ENCODE measurements at places on chromosomes 1 and 21.

GRCh38 chr1:63906047-63906704, 132.4 kb downstream of the ROR1 start:
- no peak for DNase-seq

- no peak for DNase-seq
These were observed 34.1 kb downstream of the VTCN1 start for GRCh38 chr1:117176579-117176978.

DNA sequence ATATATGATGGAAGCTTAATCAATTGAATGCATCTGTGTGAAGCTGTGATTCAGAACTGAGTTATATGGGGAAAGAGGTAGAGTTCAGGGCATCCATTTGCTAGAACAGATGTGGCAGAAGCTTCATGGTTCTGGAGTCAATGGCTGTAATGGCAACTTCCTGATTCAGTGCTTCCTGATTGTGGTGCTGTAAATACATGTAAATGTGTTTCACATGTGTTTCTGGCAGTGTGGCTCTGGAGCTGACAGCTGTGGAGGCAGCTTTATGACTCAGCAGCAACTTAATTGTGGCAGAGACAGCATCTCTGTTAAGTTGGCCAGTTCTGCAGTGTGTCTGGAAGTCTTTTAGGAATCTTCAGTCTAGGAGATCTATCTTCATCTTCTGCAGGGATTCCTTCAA, 226.6 kb upstream of the ZRANB2 start:
- no peak for DNase-seq

GRCh38 chr1:203624341-203624712, 2.3 kb upstream of the ATP2B4 start:
- no peak for DNase-seq

- no peak for DNase-seq
These were observed 43.5 kb upstream of the NRDC start for GRCh38 chr1:51922040-51922439.

- no peak for DNase-seq
These were observed 20.1 kb downstream of the CFHR5 start for GRCh38 chr1:196997423-196997822.

DNA sequence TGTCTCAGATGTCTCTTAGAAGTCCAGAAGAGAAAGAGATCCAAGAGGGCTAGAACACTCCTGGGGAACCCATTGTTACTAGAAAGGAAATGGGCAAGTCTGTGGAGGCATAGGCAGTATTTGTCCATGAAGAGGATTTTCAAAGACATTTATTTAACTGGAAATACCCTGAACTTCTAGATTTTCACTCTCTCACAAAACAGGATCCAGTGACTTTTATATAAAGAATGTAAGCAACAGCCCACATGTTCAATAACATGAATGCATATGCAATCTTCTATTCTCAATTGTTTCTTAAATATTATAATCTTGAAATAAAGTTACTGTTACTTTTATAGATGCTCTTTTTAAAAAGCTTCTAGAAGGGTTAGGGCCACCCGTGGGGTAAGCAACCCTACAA, 53.4 kb downstream of the TBX15 start:
- DNase-seq: no peak

DNA sequence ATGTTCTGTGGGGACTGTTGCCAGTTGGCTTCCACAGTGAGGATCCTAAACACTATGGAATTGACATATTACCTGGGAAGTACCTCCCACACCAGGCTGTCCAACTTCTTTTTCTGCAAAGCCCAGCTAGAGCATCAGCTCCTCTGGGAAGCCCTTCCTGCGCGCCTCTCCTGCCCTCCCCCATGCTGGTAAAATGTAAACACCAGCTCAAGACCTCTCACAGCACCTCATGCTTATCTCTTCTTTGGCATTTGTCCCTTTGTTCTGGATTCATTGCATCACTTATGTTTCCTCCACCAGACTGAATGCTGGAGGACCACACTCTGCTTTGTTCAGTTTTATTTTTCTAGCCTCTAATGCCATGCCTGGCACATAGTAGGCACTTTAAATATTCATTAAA, 172.1 kb downstream of the HHAT start:
- no peak for DNase-seq

- DNase-seq: no peak
These were observed 38.2 kb downstream of the NTPCR start for GRCh38 chr1:232988572-232989040.

GRCh38 chr1:233252441-233252840, 43.1 kb downstream of the PCNX2 start:
- DNase-seq: no peak

DNA sequence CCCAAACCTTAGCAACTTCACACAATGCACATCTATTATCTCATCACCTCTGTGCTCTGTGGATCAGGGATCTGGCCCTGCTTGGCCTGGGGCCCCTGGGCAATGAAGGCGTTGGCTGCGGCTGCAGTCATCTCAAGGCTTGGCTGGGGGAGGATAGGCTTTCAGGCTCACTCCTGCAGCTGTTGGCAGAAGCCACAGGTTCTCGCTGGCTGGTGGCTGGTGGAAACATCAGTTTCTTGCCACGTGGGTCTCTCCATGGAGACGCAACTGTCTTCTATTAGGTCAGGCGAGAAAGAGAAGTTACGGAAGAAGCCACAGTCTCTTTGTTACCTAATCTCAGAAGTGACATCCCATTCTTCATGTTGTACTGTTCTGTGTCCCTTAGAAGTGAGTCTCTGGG, 3.6 kb upstream of the NPPA start:
- no peak for DNase-seq

- no peak for DNase-seq
These were observed 212.7 kb upstream of the FGGY start for GRCh38 chr1:59083946-59084865.

GRCh38 chr1:200296091-200296661, 113.7 kb downstream of the ZNF281 start:
- DNase-seq: no peak

DNA sequence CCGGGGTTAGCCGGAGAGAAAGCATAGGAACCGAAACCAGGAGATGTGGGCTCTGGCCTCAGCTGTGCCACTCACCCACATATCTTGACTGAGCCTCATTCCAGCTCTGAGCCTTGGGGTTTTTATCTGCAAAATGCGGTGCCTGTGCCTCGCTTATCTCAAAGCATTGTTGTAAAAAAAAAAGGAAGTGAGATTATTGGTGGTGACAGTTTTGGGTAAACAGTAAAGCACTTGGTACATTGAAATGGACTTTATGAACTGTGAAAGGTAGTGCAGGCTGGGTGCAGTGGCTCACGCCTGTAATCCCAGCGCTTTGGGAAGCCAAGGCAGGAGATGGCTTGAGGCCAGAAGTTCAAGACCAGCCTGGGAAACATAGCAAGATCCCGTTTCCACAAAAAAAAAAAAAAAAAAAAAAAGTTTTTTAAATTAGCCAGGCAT, 3.8 kb downstream of the PTAFR start:
- peak; percentile 32 for DNase-seq

GRCh38 chr1:64743954-64744491, 852 bp upstream of the RAVER2 start:
- no peak for DNase-seq

- DNase-seq: no peak
These were observed 121.1 kb downstream of the LACTBL1 start for GRCh38 chr1:22851517-22851916.

DNA sequence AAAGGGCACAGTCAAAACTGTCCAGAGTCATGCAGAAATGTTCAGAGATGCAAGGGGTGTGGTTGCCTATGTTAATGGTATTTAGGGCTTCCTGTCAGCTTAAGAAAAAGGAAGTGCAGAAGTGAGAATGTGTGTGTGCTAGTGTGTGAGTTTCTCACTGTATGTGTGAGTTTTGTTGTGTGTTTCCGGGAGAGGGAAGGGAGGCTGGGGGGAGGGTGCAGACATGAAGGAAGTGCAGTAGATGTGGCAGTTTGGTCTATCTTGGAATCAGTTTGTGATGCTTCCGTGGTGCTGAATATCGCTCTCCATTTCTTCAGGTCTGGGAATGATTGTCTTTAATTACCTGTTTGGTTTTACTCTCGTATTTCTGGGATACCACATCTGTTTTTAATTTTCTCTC, 16.5 kb upstream of the ATP6V1G3 start:
- peak; percentile 82 for DNase-seq

DNA sequence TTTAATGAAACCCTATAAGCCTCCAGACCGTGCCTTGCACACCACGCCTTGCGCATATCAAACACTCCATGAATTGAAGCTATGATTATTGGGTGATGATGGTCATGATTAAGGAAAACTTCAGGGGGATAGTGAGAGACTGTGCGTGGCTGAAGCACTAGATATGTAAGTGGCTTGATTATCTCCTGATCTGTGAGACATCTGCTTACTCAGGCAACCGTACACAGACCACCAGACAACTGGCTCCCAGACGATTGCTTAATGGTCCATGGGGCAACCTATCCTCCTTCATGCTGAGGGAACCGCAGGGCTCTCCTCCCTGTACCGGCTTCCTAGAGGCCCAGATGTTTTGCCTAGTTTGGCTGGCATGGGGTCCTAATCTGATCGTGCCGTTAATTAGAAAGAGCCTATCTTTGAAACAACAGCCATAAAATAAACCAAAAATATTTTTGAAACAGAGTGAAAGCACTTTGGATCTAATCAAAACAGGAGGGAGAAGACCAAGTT, 51.6 kb downstream of the IRF2BP2 start:
- DNase-seq: no peak

DNA sequence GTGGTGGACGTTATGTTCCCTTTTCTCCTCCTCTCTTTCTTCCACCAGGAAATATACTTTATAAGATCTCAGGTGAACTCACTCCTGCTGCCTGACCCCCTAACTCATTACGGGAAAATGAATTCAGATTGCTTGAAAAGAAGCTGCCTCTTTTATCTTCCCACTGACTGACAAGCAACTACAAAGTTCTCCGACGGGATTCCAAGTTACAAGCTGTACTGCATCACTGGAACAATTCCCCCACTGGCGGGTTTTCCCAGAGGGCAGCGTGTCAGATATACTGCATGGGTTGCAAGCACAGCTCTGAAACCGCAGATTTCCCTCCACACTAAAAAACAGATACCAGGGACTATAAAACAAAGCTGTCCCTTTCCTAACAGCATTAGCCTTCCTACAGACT, 390.6 kb downstream of the KCTD3 start:
- no peak for DNase-seq

GRCh38 chr1:5740865-5741860, 251.1 kb downstream of the NPHP4 start:
- DNase-seq: no peak

- no peak for DNase-seq
These were observed 17.5 kb upstream of the PRDM2 start for GRCh38 chr1:13682444-13682843.

DNA sequence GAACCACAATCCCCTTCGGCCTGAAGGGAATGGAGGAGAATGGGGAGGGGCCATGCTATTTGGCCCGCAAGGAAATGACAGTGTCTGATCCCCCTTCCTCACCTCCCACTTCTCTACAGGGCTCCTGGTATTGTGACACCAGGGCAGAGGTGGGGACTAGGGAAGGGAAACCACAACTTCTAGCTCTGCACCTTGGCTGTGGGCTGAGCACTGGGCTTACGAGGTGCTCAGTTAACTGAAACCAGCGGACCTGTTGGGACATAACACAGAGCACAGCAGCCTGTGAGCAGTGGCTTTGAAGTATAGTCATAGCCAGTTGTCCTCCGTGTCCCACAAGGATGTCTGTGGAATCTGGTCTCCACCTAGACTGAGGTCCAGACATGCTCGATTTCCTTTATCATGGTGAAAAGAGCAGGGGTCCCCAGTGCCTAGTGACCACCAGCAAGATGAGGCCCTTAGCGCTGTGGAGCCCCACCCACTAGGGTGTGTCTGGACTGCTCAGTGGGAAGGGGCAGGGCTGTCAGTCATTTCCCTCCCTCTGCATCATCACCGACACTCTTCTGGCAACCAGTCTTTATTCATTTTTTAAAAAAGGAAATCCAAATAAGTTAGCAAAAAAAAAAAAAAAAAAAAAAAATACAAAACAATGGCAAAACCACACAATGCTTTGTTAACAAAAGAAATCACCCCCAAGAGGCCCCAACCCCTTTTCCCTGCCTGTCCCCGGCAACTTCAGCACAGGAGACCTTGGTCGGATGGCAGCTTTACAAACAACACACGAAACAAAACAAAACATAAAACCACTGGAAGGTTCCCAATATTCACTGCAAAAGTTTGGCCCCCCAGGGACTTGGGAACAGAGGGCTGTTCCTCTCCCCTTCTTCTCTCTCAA, 3.0 kb downstream of the MYOG start:
- no peak for DNase-seq

DNA sequence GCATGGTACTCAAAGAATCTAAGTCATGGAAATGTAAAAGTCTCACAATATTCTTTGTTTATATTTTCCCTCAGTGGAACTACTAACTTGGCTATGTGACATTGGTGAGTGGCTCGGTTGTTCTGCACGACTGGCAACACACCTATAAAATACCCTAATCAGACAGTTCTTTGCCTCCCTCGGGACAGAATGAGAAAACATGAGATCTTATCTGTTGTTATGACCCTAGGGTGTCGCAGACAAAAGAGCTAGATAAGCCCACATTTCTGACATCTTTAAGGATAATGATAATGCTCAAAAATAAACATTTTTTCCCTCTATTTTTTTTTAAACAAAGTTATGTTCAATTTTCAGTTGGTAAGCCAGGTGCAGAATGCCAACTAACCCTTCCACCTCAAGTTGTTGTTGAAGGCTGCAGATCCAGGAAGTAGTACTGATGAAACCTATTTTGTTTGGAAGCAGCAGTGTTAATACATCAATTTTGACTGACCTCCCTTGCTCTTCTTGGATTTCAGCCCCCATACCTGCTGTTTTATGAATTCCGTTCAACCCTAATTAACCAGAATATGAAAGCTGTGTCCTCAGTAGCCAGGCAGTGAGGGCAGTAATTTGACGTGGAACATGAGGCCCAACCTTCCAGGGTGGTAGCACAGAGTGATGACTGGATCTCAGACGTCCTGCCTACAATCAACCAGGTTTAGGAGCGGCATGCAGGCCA, 108.7 kb upstream of the DUSP10 start:
- no peak for DNase-seq

DNA sequence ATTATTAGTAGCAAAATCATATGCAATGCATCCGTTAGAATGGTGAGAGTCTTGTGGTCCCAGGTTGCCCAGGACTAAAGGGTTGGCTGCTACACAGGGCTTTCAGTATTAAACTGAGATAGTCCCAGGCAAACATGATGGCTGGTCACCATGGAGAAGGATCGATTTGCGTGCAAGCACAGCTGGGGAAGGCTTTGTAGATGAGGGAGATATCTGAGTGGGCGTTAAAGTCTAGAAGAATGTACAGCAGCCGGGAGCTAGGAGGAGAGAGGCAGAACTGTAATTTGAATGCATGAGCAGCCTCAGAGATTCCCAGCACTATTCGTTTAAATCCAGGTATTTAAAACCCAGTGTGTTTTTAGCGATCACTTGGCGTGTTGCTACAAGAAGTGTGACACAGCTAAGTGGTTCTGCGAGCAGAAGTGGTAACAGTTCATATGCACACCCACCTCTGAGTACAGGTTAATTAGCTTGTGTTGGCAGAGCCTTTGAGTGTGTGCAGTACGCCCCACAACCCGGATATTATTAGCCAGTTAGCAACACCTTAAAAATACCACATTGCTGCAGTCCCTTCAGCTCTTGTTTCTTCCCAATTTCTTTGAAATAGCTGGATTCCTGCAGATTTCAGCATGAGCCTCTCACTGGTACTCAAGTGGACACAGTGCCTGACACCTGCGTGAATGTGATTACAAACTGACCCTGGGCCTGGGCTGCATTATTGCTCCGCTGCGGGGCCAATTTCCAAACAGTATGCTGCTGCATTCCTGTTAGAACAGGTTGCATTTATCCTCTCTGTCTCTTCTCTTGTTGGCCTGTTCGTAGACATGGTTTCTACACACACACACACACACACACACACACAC, 67.2 kb upstream of the SCAF4 start:
- no peak for DNase-seq

GRCh38 chr1:89499320-89499719, 25.3 kb upstream of the LRRC8B start:
- DNase-seq: no peak

Measured in central memory CD4-positive, alpha-beta T cell (primary cell).